ENCODE measurements at places on chromosomes 1 and 21.

GRCh38 chr1:101247404-101248287 is 10.8 kb downstream of the S1PR1 start:
- no peak for DNase-seq

- DNase-seq: no peak
Observed at GRCh38 chr1:189350983-189351616, 1126.6 kb downstream of the BRINP3 start.

GRCh38 chr1:221234791-221235190 is 355.5 kb downstream of the HLX start:
- DNase-seq: no peak

- DNase-seq: no peak
Observed at GRCh38 chr21:43323244-43324005, 103.5 kb downstream of the SIK1 start.

- no peak for DNase-seq
Observed at GRCh38 chr1:3575993-3576392, 35.3 kb downstream of the MEGF6 start.

- peak; percentile 83 for DNase-seq
Observed at GRCh38 chr1:218412171-218412570, 67.0 kb downstream of the TGFB2 start.

- no peak for DNase-seq
Observed at GRCh38 chr1:95953015-95953414, 719.0 kb downstream of the RWDD3 start.

All from astrocyte of the cerebellum (primary cell).